ENCODE measurements at places on chromosomes 4 and X.
A peak's percentile ranks its signal among the peaks of the same experiment; 100 is the strongest.

- no peak overlapping the region for H3K4me3 ChIP-seq
- H3K27me3 ChIP-seq = peaks cover 18% of the 10 kb centered on the region
- no peak overlapping the region for H3K27ac ChIP-seq
- no peaks in the 10 kb centered on the region for H3K4me1 ChIP-seq
- peak; percentile 0 for DNase-seq
- no peaks in the 10 kb centered on the region for H3K36me3 ChIP-seq
These were observed 100.0 kb downstream of the TEX13A start for GRCh38 chrX:105120463-105120862.

GRCh38 chrX:106331606-106332005 is 163.5 kb downstream of the PWWP3B start:
- no peaks in the 10 kb centered on the region for H3K36me3 ChIP-seq
- no peak overlapping the region for H3K4me3 ChIP-seq
- no peak for DNase-seq
- H3K4me1 ChIP-seq = no peaks in the 10 kb centered on the region

- DNase-seq = no peak
- H3K4me3 ChIP-seq = no peak overlapping the region
- H3K36me3 ChIP-seq = no peaks in the 10 kb centered on the region
- H3K27ac ChIP-seq = no peak overlapping the region
- no peaks in the 10 kb centered on the region for H3K4me1 ChIP-seq
These were observed 608.8 kb downstream of the PCDH7 start for GRCh38 chr4:31328932-31329331.

- H3K4me3 ChIP-seq = no peak overlapping the region
- H3K27ac ChIP-seq = no peak overlapping the region
- DNase-seq = no peak
- H3K36me3 ChIP-seq = no peaks in the 10 kb centered on the region
- no peaks in the 10 kb centered on the region for H3K27me3 ChIP-seq
These were observed 126.6 kb downstream of the PLS3 start for GRCh38 chrX:115687595-115687994.

GRCh38 chrX:78746496-78746895 is 1.0 kb upstream of the LPAR4 start:
- DNase-seq = no peak
- H3K4me1 ChIP-seq = no peaks in the 10 kb centered on the region
- no peaks in the 10 kb centered on the region for H3K36me3 ChIP-seq
- no peak overlapping the region for H3K27ac ChIP-seq
- no peak overlapping the region for H3K4me3 ChIP-seq

GRCh38 chr4:52877036-52877435 is 14.9 kb downstream of the RASL11B start:
- H3K27me3 ChIP-seq = no peaks in the 10 kb centered on the region
- peaks cover 4% of the 10 kb centered on the region for H3K4me1 ChIP-seq
- no peak overlapping the region for H3K4me3 ChIP-seq
- no peak for DNase-seq
- no peak overlapping the region for H3K27ac ChIP-seq

- H3K4me3 ChIP-seq = no peak overlapping the region
- H3K4me1 ChIP-seq = no peaks in the 10 kb centered on the region
- H3K27ac ChIP-seq = no peak overlapping the region
- DNase-seq = no peak
These were observed 66.6 kb upstream of the NAF1 start for GRCh38 chr4:163233321-163233720.

- H3K36me3 ChIP-seq = no peaks in the 10 kb centered on the region
- no peak overlapping the region for H3K27ac ChIP-seq
- DNase-seq = no peak
- H3K27me3 ChIP-seq = no peaks in the 10 kb centered on the region
These were observed 120.4 kb downstream of the ARAP2 start for GRCh38 chr4:36123906-36124305.

- DNase-seq = peak; percentile 6
- H3K27ac ChIP-seq = no peak overlapping the region
- peaks cover 16% of the 10 kb centered on the region for H3K4me1 ChIP-seq
These were observed 1.3 kb downstream of the HS3ST1 start for GRCh38 chr4:11427121-11427996.

- H3K27me3 ChIP-seq = no peaks in the 10 kb centered on the region
- H3K4me3 ChIP-seq = no peak overlapping the region
- H3K4me1 ChIP-seq = no peaks in the 10 kb centered on the region
- H3K27ac ChIP-seq = no peak overlapping the region
- DNase-seq = no peak
These were observed 200.8 kb downstream of the ASMT start for GRCh38 chrX:1815456-1816175.

DNA sequence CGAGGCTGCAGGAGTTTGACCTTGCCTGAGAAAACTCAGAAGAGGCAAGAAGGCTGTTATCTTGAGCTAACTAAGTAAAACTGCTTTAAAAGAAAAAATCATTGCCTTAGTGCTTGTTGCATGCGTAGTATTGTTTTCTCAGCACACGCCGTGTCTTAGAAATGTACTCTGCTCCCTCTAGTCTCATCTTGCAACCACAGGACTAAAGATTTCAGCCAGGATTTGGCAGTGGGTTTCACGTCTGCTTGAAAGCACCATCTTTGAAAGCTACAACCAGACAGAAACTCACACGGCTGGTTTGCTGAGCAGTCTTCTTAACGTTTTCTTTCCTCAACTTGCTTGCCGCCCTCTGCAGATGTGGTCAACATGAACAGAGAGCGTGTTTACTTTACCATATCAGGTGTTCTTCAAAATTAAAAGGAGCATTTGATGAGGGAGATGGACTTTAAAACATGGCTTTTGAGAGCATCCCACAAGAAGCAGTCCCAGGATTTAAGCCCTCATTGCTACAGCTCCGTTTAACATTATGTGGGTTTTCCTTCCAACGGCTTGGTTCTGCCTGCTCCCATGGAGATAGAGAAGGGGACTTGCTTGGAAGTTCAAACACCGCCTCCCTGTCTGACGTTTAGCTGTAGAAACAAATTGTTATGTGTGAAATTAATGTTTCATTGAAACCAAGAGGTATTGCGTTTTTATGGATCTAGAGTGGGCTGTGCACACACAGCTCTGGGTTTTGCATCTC is 3.4 kb downstream of the SORCS2 start:
- no peaks in the 10 kb centered on the region for H3K36me3 ChIP-seq
- H3K4me1 ChIP-seq = peaks cover 30% of the 10 kb centered on the region
- no peak for DNase-seq
- H3K27ac ChIP-seq = no peak overlapping the region

DNA sequence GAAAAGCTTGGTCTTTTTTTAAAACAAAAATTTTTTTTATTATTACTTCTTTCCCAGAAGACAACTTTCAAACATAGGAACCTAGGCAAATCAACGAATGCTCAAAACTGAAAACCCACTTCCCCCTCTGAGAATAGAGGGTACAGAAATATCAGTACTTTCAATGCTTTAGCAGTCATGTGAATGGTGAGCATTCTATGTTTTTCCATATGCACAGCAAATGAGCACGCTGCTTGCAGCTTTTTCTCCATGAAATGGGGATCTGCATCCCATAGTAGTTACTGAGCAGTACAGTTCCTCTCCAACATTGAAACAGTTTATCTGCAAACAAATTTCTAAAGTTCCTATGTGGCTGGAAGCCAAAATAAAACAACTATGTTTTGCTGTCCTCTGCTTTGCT is 108.4 kb upstream of the BMP2K start:
- H3K27me3 ChIP-seq = no peaks in the 10 kb centered on the region
- DNase-seq = no peak
- H3K36me3 ChIP-seq = no peaks in the 10 kb centered on the region
- H3K4me1 ChIP-seq = peaks cover 3% of the 10 kb centered on the region
- no peak overlapping the region for H3K4me3 ChIP-seq

DNA sequence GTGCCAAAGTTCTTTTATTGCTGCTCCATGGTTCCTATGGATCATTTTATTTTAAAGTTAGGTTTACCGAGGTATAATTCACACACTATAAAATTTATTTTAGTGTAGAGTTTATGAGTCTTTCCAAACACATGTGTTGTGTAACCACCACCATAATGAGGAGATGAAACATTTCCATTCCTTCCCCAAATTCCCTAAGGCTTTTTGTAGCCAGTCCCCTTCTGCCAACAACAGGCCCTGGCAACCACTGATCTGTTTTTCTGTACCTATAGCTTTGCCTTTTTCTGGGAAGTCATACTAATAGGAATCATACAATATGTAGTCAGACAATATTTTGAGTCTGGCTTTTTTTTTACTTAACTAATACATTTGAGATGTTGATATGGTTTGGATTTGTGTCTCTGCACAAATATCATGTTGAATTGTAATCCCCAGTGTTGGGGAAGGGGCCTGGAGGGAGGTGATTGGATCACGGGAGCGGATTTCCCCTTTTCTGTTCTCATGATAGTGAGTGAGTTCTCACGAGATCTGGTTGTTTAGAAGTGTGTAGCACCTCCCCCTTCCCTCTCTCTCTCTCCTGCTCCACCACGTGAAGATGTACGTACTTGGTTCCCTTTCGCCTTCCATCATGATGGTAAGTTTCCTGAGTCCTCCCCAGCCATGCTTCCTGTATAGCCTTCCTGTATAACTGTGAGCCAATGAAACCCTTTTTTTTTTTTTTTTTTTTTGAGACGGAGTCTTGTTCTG is 59.6 kb upstream of the DHX15 start:
- DNase-seq = no peak
- peaks cover 4% of the 10 kb centered on the region for H3K4me1 ChIP-seq
- H3K27me3 ChIP-seq = peaks cover 3% of the 10 kb centered on the region
- peak overlapping the region; percentile 91 for H3K27ac ChIP-seq
- H3K36me3 ChIP-seq = no peaks in the 10 kb centered on the region

DNA sequence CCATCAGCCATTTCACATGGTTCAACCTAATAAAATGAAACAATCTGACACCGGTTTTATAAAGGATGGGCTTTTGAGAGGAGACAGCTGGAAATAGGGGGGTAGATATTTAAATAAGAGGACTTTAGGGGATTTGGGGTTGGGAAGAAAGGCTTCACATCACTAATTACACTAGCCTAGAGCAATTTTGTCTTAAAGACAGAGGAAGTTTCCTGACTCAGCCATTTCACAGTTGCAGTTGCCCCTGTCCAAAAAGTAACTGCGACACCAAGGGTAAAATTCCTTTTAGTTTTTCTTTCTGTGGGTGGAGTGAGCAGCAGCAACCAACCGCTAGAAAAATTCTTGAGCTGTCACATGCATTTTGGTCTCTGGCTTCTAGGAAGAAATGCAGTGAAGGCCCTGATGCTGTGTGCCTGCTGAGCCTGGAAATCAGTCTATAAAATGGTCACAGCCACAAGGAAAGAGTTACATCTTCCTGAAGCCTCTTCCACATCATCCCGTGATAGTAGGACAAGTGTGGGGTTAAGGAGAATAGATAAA is 233.6 kb downstream of the ZNF674 start:
- no peak for DNase-seq
- H3K4me1 ChIP-seq = peaks cover 5% of the 10 kb centered on the region
- H3K27me3 ChIP-seq = peaks cover 34% of the 10 kb centered on the region
- H3K4me3 ChIP-seq = no peak overlapping the region

GRCh38 chr4:54971474-54971950 is 153.9 kb downstream of the KDR start:
- H3K27ac ChIP-seq = no peak overlapping the region
- H3K27me3 ChIP-seq = peaks cover 32% of the 10 kb centered on the region
- no peak overlapping the region for H3K4me3 ChIP-seq
- peak; percentile 67 for DNase-seq

DNA sequence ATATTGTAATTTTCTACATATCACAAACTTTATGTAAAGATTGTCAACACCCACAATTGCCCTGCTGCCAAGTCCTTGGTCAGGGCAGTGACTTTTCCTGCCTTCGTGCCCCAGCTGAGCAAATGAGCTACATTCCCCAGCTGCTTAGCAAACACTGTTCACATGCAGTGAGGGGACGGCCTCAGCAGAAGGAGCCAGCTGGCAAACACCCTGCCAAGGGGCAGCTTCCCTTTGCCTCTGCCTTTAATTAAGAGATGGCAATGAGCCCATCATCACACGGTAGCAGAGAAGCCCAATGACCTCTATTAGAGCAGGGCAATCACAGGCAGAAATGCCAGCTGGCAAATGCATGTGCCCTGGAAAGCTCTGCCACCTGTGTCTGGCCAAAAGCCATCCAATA is 253.4 kb downstream of the EPHA5 start:
- H3K27me3 ChIP-seq = no peaks in the 10 kb centered on the region
- no peak overlapping the region for H3K4me3 ChIP-seq
- H3K4me1 ChIP-seq = peaks cover 3% of the 10 kb centered on the region
- no peak for DNase-seq
- no peak overlapping the region for H3K27ac ChIP-seq

GRCh38 chrX:55697381-55697780 is 20.2 kb upstream of the RRAGB start:
- no peaks in the 10 kb centered on the region for H3K4me1 ChIP-seq
- no peak for DNase-seq
- no peaks in the 10 kb centered on the region for H3K36me3 ChIP-seq
- H3K27me3 ChIP-seq = no peaks in the 10 kb centered on the region
- no peak overlapping the region for H3K4me3 ChIP-seq

DNA sequence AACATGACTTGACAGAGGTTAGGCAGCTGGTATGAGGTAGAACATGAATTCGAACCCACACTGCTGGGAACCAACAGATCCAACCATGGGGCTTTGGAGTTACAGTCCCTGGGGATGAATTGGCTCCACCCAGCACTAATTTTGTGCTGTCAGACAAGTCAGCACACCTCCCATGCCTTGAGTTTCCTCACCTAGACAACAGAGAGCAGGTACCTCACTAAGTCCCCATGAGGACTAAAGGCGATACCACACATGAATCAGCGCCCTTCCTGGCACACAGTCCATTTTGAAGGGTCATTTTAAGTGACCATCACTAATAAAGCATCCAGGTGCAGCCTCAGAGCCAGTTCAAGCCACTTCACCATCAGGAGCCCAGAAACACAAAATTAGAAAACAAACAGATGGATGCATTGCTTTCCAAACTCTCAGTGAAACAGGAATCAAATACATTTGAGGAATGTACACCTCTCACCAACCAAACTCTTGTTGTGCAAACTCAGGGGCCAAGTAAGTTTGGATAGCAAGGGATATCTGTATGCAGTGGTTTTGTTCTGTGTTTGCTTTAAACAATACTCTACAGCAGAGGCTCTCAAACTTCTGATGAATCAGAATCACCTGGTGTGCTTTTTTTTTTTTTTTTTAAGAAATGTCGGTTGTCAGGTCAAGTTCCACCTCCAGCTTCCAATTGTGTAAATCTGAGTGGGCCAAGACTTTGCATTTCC is 10.1 kb downstream of the IDS start:
- no peaks in the 10 kb centered on the region for H3K27me3 ChIP-seq
- no peak overlapping the region for H3K4me3 ChIP-seq
- DNase-seq = no peak
- H3K27ac ChIP-seq = peak overlapping the region; percentile 92
- peaks cover 27% of the 10 kb centered on the region for H3K4me1 ChIP-seq
- H3K36me3 ChIP-seq = peaks cover 94% of the 10 kb centered on the region

- peak overlapping the region; percentile 43 for H3K27ac ChIP-seq
- no peak overlapping the region for H3K4me3 ChIP-seq
- no peaks in the 10 kb centered on the region for H3K4me1 ChIP-seq
- DNase-seq = peak; percentile 40
These were observed 262.6 kb downstream of the ADGRL3 start for GRCh38 chr4:61462451-61463326.
